ENCODE measurements at places on chromosomes 6 and 20. TPM values are rescaled to one million over a fixed set of nuclear protein-coding genes. Genes with fewer than 3 reads are reported as not detected.

- DNase-seq: no peak
These were observed 127.5 kb downstream of the EYA4 start for GRCh38 chr6:133368664-133369063.

DNA sequence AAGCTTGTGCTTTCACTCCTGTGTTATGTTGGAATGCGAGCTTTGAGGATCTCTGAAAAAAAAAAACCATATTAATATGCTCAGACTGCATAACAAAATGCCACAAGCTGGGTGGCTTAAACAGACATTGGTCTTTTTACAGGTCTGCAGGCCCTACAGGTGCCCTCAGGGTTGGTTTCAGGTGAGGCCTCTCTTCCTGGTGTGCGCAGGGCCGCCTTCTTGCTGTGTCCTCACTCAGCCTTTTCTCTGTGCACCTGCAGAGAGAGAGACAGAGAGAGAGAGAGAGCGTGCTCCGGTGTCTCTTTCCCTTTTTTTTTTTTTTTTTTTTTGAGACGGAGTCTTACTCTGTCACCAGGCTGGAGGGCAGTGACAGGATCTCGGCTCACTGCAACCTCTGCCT is 114.1 kb upstream of the SNX9 start:
- DNase-seq: no peak

DNA sequence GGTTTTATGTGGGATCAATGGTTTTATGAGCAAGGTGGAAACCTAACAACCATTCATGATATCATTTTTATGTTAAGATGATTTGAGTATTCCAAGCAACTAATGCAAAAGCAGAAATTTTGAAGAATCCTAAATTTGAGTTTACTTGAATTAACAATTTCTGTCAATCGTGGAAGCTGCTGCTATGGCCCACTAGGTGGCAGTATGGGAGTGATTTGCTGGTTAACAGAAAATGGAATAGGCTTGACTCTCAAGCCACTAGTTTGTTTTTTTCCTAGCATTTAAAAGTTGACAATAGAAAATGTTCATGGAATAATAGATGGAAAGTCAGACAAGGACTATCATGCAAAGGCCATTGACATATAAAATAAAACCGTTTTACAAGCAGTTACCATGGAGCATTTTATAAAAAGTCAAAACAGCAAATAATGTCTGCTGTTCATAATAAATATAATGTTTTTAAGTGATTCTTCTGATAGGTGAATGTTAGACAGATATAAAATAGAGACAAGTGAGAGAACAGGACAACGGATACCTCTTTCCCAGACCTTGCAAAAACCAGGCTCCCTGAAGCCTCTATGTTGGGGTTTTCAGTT is 43.0 kb upstream of the TMEM200A start:
- no peak for DNase-seq

DNA sequence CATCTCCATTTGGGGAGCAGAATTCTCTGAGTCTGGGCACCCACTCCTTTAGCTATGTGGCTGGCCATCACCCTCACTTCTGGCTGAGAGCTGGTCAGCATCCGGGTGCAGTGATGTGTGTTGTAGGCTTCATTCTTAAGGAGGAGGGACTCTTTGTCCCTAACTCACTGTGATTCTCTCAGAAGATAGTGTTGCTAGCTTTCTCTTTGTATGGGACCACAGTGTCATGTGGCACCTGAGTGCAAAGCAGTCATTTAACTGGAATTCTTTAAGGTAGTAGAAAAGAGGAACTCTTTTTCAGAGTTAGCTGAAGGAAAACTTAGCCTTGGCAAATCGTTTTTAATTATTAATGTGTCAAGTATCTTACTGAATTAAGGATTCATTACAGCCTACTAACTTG is 165.9 kb downstream of the JARID2 start:
- DNase-seq: no peak

DNA sequence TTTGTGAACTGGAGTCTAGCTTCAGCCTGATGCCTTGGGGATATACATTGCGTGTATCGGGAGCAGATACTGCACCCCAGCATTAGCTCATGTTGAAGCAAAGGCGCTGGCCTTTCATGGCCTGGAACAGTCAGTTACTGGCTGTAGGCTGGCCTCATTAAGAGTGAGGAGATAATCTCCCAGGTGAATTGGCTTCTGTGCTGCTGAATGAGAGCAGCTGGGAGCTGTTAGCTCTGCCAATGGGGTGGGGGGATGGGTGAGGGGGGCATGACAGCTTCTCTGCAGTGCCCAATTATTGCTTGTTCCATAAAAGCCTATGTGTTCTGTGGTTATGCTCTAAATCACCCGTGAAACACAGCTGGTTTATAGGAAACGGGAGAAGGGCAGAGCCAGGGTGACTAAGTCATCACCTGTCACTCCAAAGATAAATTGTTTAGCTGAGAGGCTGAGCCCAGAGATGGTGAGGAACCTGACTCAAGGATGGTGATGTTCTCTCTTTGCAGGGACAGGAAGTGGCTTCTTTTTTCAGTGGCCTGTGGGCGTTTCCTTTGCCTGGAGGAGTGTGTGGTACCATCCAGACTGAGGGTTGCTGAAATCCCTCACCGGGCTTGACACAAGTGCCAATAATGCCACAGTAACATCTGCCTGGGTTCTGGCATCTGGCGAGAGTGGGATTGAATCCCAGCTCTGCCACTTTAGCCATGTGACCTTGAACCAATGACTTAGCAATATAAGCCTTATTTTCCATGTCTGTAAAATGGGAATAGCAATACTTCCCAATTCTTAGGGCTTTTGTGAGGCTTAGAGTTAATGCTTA is 170.8 kb downstream of the BCAS1 start:
- no peak for DNase-seq

GRCh38 chr6:7479801-7480266 is 61.6 kb upstream of the DSP start:
- DNase-seq: no peak

- no peak for DNase-seq
These were observed 593.1 kb downstream of the PKHD1 start for GRCh38 chr6:51494342-51494741.

TMEM14B gene
- total RNA-seq: 65.9 TPM

DNA sequence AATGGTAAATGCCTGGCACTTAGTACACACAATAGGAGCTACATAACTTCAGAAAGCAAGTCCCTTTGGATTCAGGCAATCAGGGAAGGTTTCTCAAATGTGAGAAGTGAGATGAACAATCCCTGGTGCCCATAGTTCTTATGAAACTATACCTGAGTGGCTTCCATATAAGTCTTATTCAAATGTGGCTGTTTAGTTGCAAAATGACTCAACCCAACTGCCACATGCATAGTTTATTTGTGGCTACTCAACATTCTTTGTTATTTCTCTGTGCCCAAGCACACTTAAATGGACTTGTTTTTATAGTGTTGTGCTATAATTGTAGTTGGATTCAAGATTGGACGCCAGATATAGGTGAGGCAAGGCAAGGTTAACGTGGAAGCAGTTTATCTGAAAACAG is 93.7 kb upstream of the ATXN1 start:
- DNase-seq: no peak

- no peak for DNase-seq
These were observed 2.8 kb upstream of the VSX1 start for GRCh38 chr20:25084626-25085187.

GRCh38 chr6:16238057-16238962 is at the start of gene GMPR:
TSS of gene GMPR (plus strand) at chr6:16238587. CDS start at chr6:16238694, 107 bp downstream.
- no peak for DNase-seq

- DNase-seq: no peak
These were observed 6.4 kb downstream of the CDKAL1 start for GRCh38 chr6:20540683-20541082.

GRCh38 chr20:53159160-53159559 is 187.0 kb downstream of the TSHZ2 start:
- no peak for DNase-seq

LY6G6D gene
- total RNA-seq: not detected

GRCh38 chr6:305371-306206 is 13.3 kb downstream of the DUSP22 start:
- DNase-seq: no peak

DNA sequence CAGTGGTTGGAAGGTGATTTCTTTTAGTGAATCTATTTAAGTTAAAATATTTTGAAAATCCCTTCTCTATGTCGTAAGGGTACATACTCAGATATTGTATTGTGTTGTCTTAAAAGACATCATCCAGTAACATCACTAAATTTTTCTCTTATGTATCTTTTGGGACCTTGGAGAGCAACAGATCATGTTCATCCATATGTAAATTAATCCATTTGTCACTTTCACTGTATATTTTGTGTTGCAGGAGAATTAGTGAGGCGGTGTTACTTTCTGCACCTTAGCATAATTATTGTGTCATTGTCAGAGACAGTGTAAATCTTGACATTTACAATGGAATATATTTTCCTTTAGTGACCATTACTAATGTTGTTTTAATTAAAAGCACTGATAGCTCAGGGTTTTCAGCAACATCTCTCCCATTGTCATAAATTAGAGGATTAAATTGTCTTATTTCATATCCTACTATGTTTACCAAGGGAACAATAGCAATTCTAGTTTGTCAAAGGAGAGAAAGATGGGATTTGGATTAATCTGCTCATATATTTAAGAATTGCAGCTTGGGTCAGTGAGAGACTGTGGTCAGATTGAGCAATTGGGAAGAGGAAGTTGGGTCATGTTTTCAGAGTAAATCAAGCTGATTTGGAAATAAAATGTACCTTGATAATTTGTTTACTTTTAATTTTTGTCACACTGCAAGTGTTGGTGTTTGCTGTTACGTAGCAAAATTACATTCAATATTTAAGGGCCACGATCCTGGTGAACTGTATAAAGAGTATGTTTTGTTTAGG is 22.7 kb downstream of the DOK5 start:
- DNase-seq: no peak

DNA sequence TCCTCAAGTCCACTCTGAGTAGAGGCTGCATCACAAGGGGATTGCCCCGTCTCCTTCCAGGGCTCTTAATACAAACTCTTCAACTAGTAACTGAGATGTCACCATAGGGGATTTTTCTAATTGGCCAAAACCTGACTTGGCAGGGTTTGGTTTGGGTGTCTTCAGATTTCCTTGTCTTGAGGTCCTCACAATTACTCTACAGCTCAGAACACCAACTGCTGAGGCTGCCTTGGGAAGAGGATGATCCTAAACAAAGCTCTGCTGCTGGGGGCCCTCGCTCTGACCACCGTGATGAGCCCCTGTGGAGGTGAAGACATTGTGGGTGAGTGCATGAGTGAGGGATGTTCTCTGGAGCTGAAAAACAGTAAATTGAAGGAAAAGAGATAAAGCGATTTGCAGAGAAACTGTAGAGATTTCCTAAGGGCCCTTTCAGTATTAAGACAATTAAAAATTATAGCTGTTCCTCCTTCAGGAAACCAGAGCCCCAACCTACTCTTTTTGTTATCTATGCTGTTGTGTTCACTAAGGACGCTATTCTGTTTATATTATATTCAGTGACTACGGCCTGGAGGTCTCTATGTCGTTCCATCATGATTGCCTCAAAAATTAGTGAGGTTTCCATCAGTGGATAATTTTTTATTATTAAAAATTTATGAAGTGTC is at the start of gene HLA-DQA1:
TSS of gene HLA-DQA1 (plus strand) at position 188 of the 662 bp plus-strand sequence. CDS start at position 241, 53 bp downstream.
- no peak for DNase-seq

PPP1R3G gene
- 2.6 TPM for total RNA-seq

R3HDML gene
- 0.50 TPM for total RNA-seq

- DNase-seq: no peak
These were observed 67.3 kb downstream of the ISM1 start for GRCh38 chr20:13288357-13288756.

DNA sequence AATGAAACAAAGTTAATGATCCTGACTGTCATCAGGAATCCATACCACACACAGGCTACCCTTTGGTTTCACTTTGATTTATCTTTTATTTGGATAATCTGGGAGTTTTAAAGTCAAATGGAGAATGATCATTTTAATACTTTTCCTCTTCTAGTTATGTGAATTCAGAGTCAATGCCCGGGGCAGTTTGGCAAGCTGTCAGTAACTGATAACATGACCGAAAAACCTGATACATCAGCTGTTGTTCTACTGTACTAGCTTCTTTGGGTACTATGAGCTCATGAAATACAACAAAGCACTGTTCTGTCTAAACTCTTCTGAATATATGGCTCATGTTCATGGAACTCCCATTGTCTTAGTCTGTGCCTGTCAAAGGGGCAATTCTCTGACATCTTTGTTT is 30.2 kb downstream of the KLHL31 start:
- no peak for DNase-seq

LST1 gene
- total RNA-seq: not detected

CST2 gene
- not detected for total RNA-seq

DNA sequence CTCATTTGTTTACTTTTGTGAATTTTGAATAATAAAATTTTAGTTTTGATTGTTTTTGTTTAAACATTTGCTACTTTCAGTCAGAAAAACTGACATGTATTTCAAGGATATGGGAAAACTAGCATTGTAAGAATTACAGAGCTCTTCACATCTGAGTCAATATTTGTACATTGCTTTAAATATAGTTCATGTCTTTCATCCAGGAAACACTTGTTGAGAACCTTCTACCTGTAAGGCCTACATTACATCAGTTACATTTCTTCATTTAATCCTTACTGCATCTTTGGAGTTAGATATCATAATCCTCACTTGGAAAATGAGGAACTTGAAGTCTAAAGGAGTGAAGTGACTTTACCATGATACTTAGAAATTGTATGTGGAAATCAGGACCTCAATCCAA is 242.9 kb downstream of the KCNQ5 start:
- DNase-seq: no peak

- DNase-seq: no peak
These were observed 33.8 kb upstream of the IGF2R start for GRCh38 chr6:159935065-159935464.

GRCh38 chr20:17573463-17573862 is 3.6 kb downstream of the DSTN start:
- no peak for DNase-seq

DNA sequence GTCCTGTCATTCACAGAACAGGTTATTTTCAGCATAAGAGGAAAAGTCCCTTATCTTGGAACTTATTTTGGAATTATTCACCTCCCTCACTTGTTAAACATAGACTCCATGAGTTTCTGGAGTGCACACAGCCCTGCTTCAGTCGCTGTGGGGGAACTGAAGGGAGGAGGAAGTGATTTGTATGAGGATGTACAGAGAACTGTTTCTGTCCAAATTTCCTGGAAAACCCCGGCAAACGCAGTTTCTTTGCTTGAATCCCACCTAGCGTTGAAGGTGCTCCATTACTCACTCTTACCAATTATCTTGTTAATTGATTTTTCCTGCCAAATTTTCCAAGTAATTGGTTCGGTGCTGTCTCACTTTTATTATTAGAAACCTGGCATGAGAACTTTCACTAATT is 78.0 kb upstream of the AGPAT4 start:
- DNase-seq: no peak

GRCh38 chr20:14879839-14880238 is 542.4 kb upstream of the FLRT3 start:
- no peak for DNase-seq

GNAS-AS1 gene
- total RNA-seq: 1.1 TPM
